Myocyte (in vitro differentiated cells): ENCODE measurements at places on chromosomes 12 and 14. TPM values are rescaled to one million over a fixed set of nuclear protein-coding genes. Genes with fewer than 3 reads are reported as not detected.

DNA sequence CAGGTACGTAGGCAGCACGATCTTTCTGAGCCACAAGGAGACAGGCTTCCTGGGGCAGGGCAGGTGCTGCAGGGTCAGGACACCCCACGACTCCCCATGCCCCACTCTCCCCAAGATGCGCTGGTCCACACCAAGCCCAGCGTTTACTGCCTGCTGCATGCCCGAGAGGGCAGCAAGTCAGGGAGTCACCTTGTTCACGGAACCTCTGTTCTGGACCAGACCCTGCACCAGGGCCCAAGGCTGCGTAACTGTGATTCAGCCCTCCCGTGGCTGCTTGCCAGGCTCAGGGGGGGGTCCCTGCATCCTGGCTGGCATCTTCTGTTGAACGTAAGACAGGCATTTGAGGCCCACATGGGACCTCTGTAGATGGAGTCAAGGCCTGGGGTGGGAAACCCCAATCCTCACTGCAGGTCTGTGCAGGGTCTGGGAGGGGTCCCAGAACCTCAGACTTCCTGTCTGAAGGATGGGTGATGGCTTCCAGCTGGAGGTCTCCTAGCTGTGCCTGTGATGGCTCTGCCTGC lies 228.6 kb upstream of the RTL1 start:
- no peak for DNase-seq

DNA sequence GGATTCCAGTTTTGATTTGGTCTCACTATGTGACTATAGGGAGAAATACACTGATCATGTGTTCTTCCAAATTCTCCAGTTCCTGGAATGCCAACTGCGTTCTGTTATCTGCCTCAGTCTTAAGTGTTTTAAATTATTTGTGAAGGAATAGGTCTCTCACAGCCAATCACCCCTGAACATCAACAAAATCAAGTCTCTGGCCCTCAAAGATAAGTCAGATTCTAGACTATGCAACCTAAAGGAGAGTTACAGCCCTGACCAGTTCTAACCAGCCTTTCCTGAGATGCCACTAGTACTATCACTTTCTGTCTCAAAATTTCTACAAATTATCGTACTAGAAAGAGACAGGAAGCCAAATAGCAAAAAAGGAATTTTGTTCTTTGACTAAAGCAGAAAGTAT lies 22.3 kb downstream of the ZFC3H1 start:
- no peak for DNase-seq

Gene LRRIQ1
- 0.10 TPM in 1 of 2 replicates, not detected in the other for total RNA-seq

DNA sequence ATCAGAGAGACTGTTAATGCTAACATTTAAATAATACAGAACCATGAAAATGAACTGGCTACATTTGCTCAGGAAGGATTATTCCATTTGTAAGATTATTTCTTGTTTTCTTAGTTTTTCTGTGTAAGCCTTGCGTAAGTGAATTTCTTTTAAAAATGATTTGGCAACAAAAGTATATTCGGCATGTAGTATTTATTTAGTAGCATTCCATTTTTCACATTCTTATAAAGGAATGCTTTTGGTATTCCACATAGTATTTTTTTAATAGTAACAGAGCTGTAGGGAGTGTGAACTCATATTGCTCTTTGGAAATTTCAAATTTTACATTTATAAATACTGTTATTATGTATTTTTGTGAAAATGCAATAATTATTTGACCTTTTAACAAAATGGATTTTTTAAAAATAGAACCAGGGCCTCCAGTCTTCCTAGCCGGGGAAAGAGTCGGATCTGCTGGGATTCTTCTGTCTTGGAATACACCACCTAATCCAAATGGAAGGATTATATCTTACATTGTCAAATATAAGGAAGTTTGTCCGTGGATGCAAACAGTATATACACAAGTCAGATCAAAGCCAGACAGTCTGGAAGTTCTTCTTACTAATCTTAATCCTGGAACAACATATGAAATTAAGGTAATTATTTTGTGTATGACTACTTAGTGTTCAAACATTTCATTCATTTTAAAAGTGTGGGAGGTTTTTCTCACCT lies 1.2 kb downstream of the PTPRQ start:
- peak; percentile 14 for DNase-seq

Gene INSM2
- total RNA-seq, result not detected in 2 replicates

Gene DPF3
- 4.7 and 5.5 TPM in 2 replicates for total RNA-seq

DNA sequence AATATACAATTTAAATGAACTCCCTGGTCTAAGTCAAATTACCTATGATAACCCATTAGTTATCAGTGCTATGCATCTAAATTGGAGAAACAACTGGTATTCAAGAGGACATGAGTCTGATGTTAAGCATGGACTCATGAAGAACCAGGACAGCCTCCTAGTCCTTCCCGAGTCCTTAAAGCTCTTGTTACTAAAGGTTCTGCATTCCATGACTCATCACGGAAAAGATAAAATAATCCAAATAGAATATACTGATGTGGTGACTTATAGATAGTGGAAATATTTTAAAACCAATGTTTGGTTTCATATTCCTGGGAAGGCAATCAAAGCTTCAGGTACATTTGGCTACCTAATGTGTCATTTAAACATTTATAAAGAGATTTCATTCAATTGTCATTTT lies 117.2 kb upstream of the PMCH start:
- no peak for DNase-seq

DNA sequence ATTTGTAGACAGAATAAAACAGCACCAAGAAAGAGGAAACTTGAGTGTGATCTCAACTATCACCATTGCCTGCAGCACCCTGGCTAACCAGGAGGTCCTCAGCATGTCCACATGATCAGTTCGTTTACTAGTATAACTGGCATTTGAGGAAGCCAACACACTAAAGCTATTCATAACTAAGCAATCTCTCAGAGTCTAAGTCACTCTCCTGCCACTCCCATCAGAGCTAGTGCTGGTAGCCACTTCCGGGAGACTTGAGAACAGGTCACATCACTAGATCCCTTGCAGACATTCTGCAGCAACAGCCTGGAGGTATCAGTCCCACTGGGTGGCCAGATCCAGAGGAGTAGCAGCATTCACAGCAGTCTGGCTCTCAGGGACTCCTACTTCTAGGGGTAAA lies 352.9 kb upstream of the OR4E1 start:
- DNase-seq, result no peak

DNA sequence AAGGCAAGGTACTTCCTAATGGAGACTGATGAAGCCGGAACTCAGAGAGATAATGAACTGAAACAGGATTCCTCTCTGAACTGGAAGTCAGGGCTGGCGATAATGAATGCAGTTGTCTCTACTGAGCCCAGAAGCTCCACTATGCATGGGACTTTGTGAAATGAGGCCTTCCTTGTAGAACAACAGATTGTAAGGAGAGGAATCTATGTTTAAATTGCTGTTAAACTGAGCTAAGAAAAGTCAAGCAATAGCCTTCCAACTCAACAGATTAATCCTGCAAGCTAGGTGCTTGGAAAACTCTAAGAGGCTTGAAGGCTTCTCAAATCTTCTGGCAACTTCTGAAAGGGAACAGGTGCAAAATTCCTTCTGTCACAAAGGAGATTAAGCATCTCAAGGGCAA lies 119.5 kb upstream of the ARHGAP5 start:
- DNase-seq, result no peak

Gene RIMBP2
- not detected in 2 replicates for total RNA-seq

DNA sequence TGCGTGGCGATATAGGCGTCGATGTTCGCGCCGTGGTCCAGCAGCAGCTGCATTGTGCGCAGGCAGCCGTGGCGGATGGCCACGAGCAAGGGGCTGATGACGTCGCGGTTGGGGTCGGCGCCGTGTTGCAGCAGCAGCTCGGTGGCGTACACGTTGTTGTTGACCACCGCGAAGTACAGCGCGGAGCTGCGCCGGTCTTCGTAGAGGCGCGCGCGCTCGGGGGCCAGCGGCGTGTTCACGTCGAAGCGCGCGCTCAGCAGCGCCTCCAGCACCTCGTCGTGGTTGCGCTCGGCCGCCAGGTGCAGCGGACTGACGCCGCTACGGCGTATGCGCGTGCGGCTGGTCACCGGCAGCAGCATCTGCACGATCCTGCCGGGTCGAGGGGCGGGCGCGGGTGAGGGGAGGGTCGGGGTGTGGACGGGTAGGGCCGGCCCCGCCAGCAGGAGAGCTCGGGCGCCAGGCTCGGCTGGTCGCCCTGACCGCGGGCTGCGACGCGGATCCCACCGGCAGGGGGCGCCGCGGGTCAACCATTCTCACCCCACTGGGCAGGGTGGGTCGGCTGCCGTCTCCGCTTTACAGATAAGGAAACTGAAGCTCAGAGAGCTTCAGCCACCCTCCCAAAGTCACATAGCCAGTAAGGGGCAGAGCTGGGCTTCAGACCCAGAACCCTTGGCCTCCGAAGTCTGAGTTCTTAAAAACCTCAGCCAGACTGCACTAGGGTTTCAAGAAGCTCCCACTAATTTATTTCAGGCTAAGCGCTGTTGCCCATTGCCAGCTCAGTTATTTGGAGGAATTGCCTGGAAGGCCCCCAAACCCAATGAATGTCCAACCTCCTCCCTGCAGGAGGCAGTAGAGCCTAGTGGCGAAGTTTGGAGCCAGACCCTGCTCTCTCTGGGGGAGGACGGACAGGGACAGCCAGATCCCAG lies 12.4 kb downstream of the FAM181A start:
- peak; percentile 50 for DNase-seq

DNA sequence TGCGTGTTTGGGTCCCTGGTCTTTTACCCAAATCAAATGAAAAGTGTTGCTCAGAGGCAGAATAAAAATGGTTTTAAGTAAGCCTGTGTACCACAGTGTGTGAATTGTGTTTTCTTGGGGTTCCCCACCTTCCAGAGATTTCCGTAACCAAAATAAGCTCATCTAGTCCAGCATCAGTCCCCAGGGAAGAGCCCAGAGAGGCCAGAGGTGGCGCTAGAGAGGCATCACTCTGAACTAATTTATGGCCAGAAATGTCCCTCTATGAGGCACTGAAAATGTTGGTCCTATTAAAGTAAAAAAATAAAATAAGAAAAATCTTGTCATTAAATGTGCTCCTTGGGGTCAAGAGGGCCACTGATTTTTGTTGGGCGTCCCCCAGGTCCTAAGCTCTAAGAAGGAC lies 24.9 kb upstream of the PRKAB1 start:
- no peak for DNase-seq

Gene ZNF641
- 8.9 and 10.6 TPM in 2 replicates for total RNA-seq

Gene EFS
- total RNA-seq, result not detected in 2 replicates

- no peak for DNase-seq
Observed at GRCh38 chr12:94074216-94074979, 74.0 kb upstream of the PLXNC1 start.

Gene MLH3
- total RNA-seq, result 33.8 and 37.9 TPM in 2 replicates

DNA sequence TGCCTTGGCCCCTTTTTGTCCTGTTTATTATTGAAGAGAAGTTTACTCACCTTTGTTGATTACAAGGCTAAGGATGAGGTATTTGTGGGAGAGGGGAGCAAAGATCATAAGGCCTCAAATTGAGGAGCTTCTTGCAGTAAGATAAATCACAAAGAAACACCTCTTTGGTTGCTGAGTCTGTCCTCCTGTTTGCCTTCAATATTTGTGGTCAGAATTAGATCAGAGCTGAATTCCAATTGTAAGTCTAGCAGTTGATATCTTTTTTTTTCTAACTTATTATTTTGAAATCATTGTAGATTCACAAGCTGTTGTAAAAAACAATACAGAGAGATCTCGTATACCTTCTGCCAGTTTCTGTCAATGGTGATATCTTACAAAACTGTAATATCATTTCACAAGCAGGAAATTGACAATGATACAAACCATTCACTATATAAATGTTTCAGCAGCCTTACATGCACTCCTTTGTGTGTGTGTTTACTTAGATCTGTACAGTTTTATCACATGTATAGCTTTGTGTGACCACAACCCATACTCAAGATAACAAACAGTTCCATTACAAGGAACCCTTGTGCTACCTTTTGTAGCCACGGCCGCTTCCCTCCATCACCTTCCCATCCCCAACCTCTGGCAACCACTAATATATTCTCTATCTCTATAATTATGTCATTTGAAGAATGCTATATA lies 97.4 kb downstream of the KICS2 start:
- no peak for DNase-seq

- DNase-seq, result no peak
Observed at GRCh38 chr12:62078020-62078419, 182.2 kb upstream of the USP15 start.

DNA sequence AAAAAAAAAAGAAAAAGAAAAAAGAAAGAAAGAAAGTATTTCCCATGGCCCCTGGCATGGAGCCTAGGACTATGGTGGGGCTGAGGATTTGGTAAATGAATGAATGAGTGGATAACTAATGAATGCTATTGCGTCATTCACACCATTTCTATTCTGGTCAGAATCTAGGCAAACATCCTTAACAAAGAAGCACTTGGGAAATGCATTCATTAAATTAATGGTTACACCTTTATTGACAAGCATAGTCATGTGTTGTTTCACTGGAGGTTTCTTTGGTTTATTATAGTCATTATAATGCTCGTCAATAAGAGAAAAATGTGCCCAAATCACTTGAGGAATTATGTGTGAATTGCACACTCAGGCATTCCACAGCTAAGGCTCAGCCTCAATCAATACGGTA lies 13.6 kb upstream of the AQP2 start:
- no peak for DNase-seq

Gene HPD
- total RNA-seq, result 0.13 TPM in 1 of 2 replicates, not detected in the other

GRCh38 chr12:96130396-96131059 lies 63.6 kb upstream of the ELK3 start:
- no peak for DNase-seq

DNA sequence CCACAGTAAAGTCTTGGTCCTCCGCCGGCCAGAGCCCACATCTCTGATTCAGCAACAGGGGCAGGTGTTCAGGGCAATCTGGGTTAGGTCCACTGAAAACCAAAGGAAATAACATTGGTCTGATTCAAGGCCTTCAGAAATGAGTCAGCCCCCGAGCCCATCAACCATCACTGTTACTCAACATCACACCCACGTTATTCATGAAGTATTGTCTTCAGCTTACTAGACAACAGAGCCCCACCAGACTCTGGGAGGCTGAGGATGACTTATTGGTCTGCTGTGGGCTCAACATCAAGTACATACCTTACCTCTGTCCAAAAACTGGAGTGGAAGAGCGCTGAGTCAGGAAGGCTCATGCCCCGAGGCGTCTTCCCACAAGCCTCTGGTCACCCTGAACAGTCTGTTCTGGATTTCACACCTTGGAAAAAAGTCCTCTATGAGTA lies 97.5 kb downstream of the ZFP36L1 start:
- peak; percentile 98 for DNase-seq

Gene PLEKHA5
- total RNA-seq, result 15.8 and 19.5 TPM in 2 replicates

DNA sequence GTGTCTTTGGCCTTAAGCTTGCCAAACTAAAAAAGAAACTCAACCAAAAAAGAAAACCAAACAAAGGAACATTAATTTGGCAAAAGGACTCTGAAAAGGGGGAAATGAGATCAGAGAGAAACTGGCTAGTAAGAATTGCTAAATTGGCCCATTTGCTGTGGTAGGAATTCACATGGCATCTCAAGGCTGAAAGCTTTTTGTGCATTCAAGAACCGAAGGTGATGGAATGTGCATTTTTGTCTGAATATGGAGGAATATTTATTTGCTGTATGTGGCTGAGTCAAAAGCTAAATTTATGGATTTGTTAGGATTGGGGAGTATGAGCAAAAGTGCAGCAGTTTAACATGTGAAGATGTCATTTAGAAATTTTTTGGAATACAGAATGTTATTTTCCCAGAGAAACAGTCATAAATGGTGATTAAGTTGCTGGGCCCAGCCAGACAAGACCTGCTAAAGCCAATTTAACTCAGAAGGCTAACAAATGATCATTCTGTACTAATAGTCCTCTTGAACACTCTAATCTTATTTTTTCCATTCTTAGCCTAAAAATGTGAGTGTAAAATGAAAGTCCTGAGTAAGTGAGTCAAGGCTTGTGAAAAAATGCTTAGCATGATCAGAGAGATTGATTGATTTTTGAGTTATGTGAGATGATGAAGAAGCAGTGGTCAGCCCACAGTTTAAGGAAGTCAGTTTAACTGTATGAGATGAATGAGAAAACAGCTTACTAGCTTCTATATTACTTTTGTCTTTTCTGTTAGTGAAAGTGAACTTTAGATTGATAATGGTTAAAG lies 94.1 kb downstream of the ANO6 start:
- DNase-seq, result no peak
